Activated CD8-positive, alpha-beta T cell treated with anti-CD3 and anti-CD28 coated beads for 36 hours (primary cell): ENCODE measurements at places on chromosomes 16 and 17. TPM values are rescaled to one million over a fixed set of nuclear protein-coding genes. Genes with fewer than 3 reads are reported as not detected.
A peak's percentile ranks its signal among the peaks of the same experiment; 100 is the strongest.

Gene CDH1
- 0.54 TPM for total RNA-seq

Gene KARS1
- 320 TPM for total RNA-seq

Gene BEAN1
- not detected for total RNA-seq

Gene TPPP3
- total RNA-seq: not detected

Gene MFAP4
- 0.70 TPM for total RNA-seq

Gene BICDL2
- 0.92 TPM for total RNA-seq

Gene FSCN2
- total RNA-seq: 0.32 TPM

Gene NME3
- total RNA-seq: 39.6 TPM

Gene FKBP10
- 0.74 TPM for total RNA-seq

GRCh38 chr16:81380932-81381331 is 63.7 kb upstream of the CMIP start:
- H3K4me1 ChIP-seq: peaks cover 7% of the 10 kb centered on the region
- H3K27me3 ChIP-seq: no peaks in the 10 kb centered on the region
- H3K4me3 ChIP-seq: no peak overlapping the region

DNA sequence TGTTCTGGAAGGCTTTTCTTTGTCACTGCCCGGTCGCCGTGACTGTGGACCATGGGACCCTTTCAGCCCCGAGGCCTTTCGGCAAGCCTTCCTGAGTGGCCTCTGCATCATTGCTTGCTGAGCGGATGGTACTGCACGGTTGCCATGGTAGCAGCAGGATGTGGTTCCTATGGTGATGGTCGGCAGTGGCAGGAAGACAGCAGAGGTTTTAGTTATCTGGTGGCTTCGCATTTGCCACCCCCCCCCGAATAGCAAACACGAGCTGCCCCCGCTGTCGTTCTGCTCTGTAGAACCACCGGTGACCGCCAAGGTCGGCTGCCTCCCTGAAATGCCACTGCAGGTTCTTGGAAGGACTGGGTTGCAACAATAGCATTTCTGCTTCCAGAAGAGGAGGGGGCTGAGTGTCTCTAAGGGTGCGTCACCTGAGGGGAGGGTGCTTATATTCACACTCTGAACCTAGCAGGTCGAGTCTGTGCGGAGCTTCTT is 76.6 kb downstream of the CMIP start:
- H3K27me3 ChIP-seq: no peaks in the 10 kb centered on the region
- DNase-seq: peak; percentile 93
- peaks cover 54% of the 10 kb centered on the region for H3K4me1 ChIP-seq
- peak overlapping the region; percentile 58 for H3K27ac ChIP-seq

- no peak overlapping the region for H3K27ac ChIP-seq
- H3K36me3 ChIP-seq: no peaks in the 10 kb centered on the region
- no peak overlapping the region for H3K4me3 ChIP-seq
Observed at GRCh38 chr17:1999557-2000251, 25.4 kb downstream of the RTN4RL1 start.

DNA sequence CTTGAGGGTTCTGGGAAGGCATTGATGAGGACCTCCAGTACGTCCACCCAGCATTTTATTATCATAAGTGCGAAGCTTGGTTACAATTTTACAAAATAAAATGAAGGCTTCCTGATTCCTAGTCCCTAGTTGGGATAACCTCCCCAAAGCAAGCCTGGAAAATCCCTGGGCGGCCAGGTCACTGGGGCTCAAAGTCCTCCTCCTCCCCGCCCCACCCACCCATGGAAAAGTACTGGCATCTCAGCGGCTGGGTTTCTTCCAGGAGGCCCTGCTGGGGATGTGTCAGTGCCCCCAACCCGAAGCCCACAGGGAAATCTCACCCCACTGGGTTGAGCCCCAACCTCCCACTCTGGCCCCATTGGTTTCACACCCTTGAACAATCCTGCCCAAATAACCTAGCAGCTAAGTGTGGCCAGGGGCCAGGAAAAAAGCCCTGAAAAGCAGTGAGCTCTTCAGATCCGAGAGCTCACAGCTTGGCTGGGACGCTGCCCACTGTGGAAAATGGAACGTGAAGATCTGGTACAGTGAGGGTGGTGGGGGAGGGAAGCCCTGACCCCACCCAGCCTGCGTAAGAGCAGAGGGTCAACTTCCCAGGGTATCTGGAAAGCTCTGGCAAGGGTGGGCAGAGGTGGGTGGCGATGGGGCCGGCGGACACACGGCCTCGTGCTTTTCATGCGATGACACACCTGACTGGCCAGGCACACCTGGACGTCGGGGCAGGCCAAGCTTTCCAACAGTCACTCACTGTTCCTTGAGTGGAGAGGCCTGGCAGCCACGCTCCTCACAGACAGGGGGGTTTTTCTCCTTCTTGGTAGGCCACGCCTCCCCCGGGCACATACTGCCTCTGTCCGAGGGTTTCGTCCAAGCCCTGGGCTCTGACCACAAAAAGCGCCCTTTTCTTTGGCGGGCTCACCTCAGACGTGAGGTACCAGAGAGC is 324.5 kb downstream of the SOX9 start:
- no peak for DNase-seq
- no peak overlapping the region for H3K27ac ChIP-seq
- H3K27me3 ChIP-seq: no peaks in the 10 kb centered on the region
- no peaks in the 10 kb centered on the region for H3K36me3 ChIP-seq

DNA sequence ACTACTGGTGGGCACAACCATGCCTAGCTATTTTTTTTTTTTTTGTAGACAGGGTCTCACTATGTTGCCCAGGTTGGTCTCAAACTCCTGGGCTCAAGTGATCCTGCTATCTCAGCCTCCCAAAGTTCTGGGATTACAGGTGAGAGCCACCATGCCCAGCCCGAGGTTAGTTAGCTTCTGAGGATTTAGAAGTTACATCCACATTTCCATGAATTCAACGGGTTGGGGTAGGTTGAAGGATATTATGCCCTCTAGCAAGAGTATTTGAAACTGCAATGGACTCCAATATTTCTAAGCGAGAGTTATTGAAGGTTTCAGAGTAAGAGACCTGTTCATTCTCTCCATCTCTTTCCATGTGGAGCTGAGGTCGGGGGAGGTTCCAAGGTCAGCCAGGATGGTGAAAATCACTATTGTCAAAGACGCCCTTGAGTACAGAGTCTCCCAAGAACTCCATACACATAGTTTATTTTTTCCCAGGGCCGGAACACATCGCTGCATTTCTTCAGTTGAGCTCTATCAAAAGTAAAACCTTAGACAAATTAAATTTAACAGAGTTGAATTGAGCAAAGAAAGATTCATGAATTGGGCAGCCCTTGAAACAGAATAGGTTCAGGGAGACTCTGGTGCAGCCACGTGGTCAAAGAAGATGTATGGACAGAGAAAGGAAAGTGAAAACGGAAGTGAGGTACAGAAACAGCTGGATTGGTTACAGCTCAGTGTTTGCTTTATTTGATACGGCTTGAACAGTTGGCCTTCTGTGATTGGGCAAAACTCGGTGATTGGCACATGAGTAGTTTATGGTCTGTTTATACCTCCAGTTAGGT is 19.0 kb upstream of the ITPRIPL2 start:
- H3K4me3 ChIP-seq: no peak overlapping the region
- peak; percentile 13 for DNase-seq
- no peak overlapping the region for H3K27ac ChIP-seq

DNA sequence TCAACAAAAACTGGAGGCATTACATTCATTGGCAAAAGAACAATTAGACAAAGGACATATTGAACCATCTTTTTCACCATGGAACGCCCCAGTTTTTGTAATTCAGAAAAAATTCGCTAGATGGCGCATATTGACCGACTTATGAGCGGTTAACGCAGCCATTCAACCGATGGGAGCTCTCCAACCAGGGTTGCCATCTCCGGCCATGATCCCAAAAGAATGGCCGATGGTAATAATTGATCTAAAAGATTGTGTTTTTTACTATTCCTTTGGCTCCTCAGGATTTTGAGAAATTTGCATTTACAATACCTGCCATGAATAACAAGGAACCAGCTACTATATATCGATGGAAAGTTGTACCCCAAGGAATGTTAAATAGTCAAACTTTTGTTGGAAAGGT is 21.4 kb downstream of the ALOX15B start:
- peaks cover 51% of the 10 kb centered on the region for H3K27me3 ChIP-seq
- peaks cover 15% of the 10 kb centered on the region for H3K4me1 ChIP-seq
- no peaks in the 10 kb centered on the region for H3K36me3 ChIP-seq
- no peak overlapping the region for H3K4me3 ChIP-seq
- no peak overlapping the region for H3K27ac ChIP-seq

- peaks cover 17% of the 10 kb centered on the region for H3K4me1 ChIP-seq
- no peak overlapping the region for H3K4me3 ChIP-seq
- peaks cover 1% of the 10 kb centered on the region for H3K36me3 ChIP-seq
- H3K27ac ChIP-seq: no peak overlapping the region
- H3K27me3 ChIP-seq: no peaks in the 10 kb centered on the region
Observed at GRCh38 chr17:74292495-74292894, 18.5 kb downstream of the DNAI2 start.

GRCh38 chr16:70398177-70398743 is 40.6 kb downstream of the ST3GAL2 start:
- peaks cover 4% of the 10 kb centered on the region for H3K36me3 ChIP-seq
- no peaks in the 10 kb centered on the region for H3K27me3 ChIP-seq
- peaks cover 18% of the 10 kb centered on the region for H3K4me1 ChIP-seq
- H3K4me3 ChIP-seq: no peak overlapping the region

- H3K4me1 ChIP-seq: no peaks in the 10 kb centered on the region
- no peaks in the 10 kb centered on the region for H3K27me3 ChIP-seq
- no peak overlapping the region for H3K4me3 ChIP-seq
- H3K27ac ChIP-seq: no peak overlapping the region
- peak; percentile 39 for DNase-seq
Observed at GRCh38 chr16:6682142-6682811, 650.4 kb upstream of the RBFOX1 start.

DNA sequence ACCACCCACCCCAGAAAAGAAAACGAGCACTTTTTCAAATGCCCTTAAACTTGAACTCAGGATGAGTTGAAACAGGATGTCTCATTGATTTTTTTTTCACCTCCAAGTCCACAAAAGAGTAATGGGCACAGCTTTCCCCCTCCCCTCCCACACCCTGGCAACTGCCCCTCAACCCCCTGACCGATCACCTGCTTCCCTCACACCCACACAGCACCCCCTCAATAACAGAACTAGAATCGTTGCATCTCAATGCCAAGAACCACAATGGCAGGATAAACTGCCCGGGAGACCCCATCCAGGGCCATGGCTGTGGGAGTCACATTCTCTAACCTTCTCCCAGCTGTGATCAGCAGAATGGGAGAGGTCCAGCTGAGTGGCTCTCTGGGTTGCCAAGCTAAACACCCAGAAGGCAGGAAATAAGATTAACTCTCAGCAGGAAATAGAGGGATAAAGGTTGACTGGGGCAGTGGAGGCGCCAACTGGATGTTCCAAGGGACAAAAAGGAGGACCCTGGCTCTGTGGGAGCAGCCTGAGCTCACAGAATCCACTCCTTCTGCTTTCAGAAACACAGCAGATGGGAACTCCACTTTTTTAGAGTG is 128.0 kb upstream of the SDK2 start:
- no peaks in the 10 kb centered on the region for H3K36me3 ChIP-seq
- no peak overlapping the region for H3K27ac ChIP-seq
- H3K4me3 ChIP-seq: no peak overlapping the region
- no peak for DNase-seq

DNA sequence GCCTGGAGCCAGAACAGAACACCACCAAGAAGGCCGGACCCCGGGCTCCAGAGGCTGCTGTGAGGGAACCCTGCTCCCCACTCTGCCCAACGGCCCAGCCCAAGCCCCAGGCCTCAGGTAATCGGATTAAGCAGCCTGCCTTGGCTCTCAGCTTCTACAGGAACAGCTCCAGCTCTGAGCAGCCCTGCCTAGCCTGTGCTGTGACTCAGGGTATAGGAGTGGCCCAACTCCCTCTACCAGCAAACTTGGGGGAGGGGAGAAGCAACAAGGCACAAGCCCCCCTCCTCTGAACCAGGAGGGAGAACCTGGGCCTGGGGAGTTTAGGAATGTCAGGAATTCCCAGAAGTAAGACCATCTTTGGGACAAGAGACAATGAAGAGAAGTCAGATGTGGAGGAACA is 849 bp upstream of the SOX15 start:
- no peaks in the 10 kb centered on the region for H3K27me3 ChIP-seq
- no peak overlapping the region for H3K4me3 ChIP-seq
- H3K27ac ChIP-seq: no peak overlapping the region
- H3K36me3 ChIP-seq: peaks cover 56% of the 10 kb centered on the region
- peaks cover 7% of the 10 kb centered on the region for H3K4me1 ChIP-seq

DNA sequence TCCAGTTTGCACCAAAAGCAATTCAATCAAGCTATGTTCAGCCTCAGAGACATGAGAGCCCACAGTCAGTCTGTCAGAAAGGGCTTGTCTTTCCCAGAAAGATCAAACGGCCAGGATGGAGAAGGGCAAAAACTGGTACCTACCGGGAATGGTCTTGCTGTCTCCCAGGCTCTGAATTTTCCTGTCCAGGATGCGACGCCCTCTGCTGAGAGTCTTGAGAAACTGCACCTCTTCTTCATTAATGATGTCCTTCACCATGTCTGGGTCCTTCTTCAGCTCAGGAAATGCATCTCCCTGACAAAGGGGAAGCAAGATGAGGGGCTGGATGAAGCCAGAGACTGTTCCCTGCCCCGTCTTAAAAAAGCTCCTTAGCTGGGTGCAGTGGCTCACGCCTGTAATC is 15.8 kb upstream of the EXOSC6 start:
- no peak overlapping the region for H3K4me3 ChIP-seq
- peaks cover 64% of the 10 kb centered on the region for H3K36me3 ChIP-seq
- no peak for DNase-seq
- no peak overlapping the region for H3K27ac ChIP-seq
- no peaks in the 10 kb centered on the region for H3K4me1 ChIP-seq

DNA sequence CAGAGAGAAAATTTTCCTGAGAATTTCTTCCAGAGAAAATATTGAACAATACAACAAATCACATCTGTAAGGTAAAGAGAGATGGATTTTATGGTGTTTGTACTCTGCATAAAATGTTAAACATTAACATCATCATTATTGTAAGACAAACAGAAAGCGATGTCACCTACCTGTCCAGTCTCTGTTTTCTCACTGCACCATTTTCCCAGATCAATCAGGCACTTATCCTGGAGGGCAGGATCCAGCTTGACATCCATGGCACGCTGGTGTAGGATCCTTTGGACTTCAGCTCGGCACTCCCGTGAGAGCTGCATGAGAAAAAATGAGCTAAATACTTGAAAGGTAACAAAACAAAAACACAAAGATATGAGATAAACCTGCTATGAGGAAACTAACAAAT is 55.9 kb upstream of the CLEC18B start:
- H3K4me3 ChIP-seq: no peak overlapping the region
- no peaks in the 10 kb centered on the region for H3K27me3 ChIP-seq
- no peak overlapping the region for H3K27ac ChIP-seq
- DNase-seq: no peak
- no peaks in the 10 kb centered on the region for H3K4me1 ChIP-seq

- H3K4me1 ChIP-seq: peaks cover 7% of the 10 kb centered on the region
- DNase-seq: no peak
- H3K27me3 ChIP-seq: peaks cover 17% of the 10 kb centered on the region
- H3K27ac ChIP-seq: no peak overlapping the region
Observed at GRCh38 chr17:81648707-81649085, 7.6 kb downstream of the PDE6G start.

- DNase-seq: no peak
- H3K27ac ChIP-seq: no peak overlapping the region
- H3K4me3 ChIP-seq: no peak overlapping the region
- peaks cover 21% of the 10 kb centered on the region for H3K36me3 ChIP-seq
- peaks cover 20% of the 10 kb centered on the region for H3K4me1 ChIP-seq
Observed at GRCh38 chr16:70578035-70578434, 54.4 kb downstream of the SF3B3 start.

- H3K27ac ChIP-seq: no peak overlapping the region
- H3K4me1 ChIP-seq: peaks cover 10% of the 10 kb centered on the region
- H3K4me3 ChIP-seq: no peak overlapping the region
- peak; percentile 76 for DNase-seq
- H3K27me3 ChIP-seq: peaks cover 39% of the 10 kb centered on the region
- no peaks in the 10 kb centered on the region for H3K36me3 ChIP-seq
Observed at GRCh38 chr17:74923538-74924249, 379 bp upstream of the OTOP2 start.
